ENCODE measurements at places on chromosomes 5 and 9. TPM values are rescaled to one million over a fixed set of nuclear protein-coding genes. Genes with fewer than 3 reads are reported as not detected.

DNA sequence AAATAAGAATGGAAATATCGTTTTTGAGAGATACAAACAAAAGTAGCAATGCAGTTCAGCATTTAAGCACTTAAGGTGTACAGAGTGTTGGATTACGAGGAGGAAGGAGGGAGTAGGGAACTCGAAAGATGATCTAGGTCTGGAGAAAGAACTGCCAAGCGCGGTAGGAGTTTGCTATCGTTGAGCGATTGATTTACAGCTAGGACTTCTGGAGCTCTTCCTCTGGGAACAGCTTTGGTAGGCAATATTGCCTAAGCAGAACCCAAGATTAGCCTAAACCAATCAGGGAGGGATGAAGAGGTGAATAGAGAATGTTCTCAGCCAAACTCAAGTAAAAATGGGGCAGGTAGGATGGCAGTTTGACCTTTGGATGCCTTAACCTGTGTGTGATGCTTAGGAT lies 965 bp downstream of the CLTA start:
- no peak for DNase-seq

- no peak for DNase-seq
These were observed 395.4 kb upstream of the WWC1 start for GRCh38 chr5:167895899-167896659.

GRCh38 chr9:14027116-14027800 lies 286.7 kb downstream of the NFIB start:
- DNase-seq, result no peak

DNA sequence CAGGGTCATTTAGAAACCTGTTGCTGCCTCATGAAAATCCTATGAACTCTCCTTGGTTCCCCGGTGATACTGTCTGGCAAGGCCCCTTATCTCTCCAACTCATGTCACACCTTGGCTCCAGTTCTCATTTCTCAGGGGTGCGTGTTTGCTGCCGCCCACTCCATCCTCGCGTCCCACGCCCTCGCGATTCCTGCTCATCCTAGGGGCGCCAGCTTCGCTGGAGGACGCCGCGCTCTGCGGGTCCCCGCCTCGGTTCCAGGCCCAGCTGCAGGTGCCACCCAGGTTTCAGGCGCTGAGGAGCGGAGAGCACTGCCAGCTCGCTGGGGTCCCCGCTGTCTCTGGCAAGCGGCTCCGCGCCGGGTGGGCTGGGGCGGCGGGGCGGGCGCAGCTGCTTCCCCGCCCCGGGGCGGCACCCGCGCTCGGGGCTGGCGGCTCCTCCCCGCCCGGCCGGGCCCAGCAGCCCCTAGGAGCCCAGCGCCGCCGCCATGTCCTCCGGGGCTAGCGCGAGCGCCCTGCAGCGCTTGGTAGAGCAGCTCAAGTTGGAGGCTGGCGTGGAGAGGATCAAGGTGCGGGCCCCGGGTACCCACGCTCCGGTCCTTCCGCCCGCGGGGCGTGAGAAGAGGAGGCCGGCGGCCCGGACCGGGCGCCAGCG lies at the start of gene GNG10:
GNG10 (plus strand) TSS at position 456 of the 652 bp plus-strand sequence; CDS start at position 486, 30 bp downstream.
- peak; percentile 76 for DNase-seq

- DNase-seq, result no peak
These were observed 242.3 kb upstream of the PTGER4 start for GRCh38 chr5:40437452-40437861.

DNA sequence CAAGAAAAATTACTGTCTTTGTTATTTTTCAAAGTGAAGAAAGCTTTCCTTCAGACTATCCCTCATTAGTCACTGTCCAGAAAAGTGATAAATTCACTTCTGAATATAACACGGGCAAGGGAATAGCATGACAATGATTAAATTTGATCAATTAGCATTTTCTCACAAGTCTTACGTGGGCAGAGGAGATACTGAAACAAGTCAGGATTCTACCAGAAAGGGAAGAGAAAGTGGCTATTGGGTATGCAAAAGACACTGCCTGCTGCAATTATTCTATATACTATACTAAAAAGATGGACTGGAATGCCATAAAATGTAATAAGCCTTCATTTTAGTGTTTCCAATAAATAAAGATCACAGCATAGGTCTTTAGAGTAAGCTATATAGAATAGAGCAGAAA lies 7.4 kb downstream of the COX7C start:
- DNase-seq, result no peak

GRCh38 chr5:172411484-172412072 lies 42.7 kb downstream of the SH3PXD2B start:
- DNase-seq, result no peak

DNA sequence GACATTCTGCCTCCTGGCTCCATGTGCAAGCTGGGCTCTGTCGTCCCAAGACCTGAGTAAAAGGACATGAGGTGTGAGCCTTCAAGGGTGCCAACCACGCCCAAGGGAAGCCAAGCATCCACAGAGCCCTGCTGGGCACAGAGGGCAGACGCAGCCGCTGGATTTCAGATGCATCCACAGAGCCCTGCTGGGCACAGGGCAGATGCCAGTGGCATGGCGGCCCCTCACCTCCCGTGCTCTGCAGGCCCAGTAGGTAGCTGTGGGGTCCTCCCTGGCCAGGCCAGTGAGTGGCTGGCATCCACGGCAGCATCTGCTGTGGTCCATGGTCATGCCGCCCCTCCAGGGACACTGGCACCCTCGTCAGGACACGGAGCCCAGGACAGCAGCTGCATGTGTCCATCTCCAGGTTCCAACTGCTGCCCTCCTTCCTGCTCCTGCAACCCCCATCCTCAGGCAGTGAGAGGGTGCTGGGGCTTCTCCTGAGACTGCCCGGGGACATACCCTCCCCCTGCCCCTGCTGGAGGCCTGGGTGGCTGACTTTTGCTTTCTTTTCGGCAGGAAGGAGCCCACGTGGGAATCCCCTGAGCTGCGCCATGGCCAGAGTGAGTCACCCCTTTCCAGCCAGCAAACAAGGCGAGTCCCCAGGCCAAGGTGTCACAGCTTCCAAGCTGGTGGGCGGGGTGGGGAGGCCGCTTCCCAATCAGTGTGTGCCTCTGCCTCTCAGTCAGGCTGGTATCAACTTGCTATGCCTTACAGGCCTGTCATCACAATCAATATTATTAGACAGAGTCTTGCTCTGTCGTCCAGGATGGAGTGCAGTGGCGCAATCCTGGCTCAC lies 4.0 kb upstream of the TRAF2 start:
- no peak for DNase-seq

- no peak for DNase-seq
These were observed 16.8 kb downstream of the NCS1 start for GRCh38 chr9:130188860-130189481.

DNA sequence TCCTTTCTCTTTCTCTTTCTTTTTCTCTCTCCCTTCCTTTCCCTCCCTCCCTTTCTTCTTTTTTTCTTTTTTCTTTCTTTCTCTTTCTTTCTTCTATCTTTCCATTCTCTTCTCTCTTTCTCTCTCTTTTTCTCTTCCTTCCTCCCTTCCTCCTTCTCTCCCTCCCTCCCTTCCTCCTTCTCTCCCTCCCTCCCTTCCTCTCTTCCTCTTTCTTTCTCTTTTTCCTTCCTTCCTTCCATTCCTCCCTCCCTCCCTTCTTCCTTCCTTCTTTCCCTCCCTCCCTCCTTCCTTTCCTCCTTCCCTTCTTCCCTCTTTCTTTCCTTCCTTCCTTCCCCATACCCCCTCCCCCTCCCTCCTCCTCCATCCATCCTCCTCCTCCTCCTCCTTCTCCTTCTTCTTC lies 243.3 kb upstream of the CTNND2 start:
- DNase-seq, result no peak

GRCh38 chr5:93632327-93632726 lies 49.3 kb downstream of the NR2F1 start:
- DNase-seq, result no peak

DNA sequence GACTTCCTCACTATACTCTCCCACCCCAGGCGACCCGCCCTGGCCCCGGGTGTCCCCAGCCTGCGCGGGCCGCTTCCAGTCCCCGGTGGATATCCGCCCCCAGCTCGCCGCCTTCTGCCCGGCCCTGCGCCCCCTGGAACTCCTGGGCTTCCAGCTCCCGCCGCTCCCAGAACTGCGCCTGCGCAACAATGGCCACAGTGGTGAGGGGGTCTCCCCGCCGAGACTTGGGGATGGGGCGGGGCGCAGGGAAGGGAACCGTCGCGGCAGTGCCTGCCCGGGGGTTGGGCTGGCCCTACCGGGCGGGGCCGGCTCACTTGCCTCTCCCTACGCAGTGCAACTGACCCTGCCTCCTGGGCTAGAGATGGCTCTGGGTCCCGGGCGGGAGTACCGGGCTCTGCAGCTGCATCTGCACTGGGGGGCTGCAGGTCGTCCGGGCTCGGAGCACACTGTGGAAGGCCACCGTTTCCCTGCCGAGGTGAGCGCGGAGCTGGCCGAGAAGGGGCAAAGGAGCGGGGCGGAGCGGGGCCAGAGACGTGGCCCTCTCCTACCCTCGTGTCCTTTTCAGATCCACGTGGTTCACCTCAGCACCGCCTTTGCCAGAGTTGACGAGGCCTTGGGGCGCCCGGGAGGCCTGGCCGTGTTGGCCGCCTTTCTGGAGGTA lies 2.1 kb downstream of the CA9 start:
- peak; percentile 73 for DNase-seq

GRCh38 chr5:15431923-15432322 lies 68.1 kb upstream of the FBXL7 start:
- DNase-seq, result no peak

DNA sequence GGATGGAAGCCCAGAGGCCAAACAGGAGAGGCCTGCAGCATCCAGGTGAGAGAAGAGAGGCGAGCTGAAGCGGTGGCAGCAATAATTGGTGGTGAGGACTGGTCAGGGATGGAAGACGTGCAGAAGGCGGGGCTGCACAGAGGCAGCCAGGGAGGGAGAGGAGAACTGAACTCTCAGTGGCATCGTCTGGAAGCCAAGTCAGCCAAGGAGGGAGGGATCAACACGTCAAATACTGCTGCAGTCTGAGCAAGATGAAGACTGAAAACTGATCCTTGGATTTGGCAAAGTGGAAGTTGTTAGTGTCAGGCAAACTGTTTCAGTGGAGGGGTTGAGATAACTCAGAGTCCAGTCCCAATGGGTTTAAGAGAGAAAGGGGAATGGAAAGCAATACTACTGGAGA lies 145.4 kb downstream of the CDK5RAP2 start:
- no peak for DNase-seq

DNA sequence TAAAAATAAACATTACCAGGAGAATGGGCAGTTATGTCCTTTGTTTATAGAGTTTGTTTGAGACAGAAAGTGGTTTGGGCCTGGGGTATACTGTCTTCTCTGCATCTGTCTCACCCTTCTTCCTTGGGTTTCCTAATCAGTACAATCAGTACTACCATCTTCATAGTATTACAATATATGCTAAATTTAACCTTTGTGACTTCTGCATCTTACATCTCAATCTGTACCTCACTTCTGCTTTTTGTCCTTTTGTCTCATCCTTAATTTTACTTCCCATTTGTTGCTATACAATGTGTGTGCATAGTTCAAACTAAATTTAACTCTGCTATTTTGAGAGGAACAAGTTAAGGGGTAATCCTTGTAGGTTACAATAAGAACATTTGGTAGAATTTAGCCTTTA lies 19.6 kb downstream of the FBXO38 start:
- DNase-seq, result no peak

- no peak for DNase-seq
These were observed 3.4 kb upstream of the GAPVD1 start for GRCh38 chr9:125258160-125258785.

DNA sequence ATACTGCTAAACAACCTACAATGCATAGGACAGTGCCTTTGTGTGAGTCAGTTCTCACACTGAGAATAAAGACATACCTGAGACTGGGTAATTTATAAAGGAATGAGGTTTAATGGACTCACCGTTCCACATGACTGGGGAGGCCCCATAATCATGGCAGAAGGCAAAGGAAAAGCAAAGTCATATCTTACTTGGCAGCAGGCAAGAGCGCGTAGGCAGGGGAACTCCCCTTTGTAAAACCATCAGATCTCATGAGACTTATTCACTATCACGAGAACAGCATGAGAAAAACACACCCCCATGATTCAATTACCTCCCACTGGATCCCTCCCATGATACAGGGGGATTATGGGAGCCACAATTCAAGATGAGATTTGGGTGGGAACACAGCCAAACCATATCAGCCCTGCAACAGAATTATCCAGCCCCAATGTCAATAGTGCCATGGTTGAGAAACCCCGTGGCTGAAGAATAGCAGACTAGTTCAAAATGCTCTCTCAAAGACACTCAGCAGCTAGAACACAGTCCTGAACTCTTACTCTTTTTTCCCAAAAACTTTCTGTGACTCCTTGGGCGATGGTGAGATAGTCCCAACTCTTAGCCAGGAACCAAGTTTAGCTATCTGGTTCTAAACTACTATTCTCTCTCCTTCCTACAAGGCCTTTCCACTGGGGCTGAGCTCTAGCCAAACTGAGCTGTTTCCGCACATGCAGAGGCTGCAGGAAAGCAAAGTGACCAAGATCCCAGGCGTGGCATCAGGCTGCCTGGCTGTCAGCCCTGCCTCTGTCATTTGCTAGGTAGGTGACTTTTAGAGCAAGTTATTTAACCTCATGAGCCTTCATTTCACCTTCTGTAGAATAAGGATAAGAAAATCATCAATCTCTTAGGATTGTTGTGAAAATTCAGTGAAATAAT lies 21.7 kb downstream of the FAT2 start:
- DNase-seq, result no peak

- DNase-seq, result no peak
These were observed 13.9 kb downstream of the SUSD3 start for GRCh38 chr9:93072383-93072795.

DNA sequence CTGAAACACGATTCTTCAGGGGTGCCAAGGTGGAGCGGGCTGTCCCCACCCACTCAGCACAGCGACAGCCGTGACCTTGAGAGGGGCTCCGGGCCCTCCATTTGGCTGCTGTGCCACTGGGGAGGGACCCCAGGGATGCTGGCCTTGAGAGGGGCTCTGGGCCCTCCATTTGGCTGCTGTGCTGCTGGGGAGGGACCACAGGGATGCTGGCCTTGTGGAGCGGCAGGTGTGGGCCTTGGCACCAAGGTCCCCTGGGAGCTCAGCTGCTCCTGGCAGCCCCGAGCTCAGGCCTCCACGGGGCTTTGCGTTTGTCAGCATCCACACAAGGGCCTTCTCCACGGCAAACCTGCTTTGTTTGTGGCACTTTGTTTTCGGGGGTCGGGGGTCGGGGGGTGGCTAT lies 137.6 kb upstream of the LPCAT1 start:
- DNase-seq, result no peak

- no peak for DNase-seq
These were observed 66.4 kb downstream of the PIK3R1 start for GRCh38 chr5:68282001-68282400.

- DNase-seq, result no peak
These were observed 98.3 kb upstream of the CDKN2B start for GRCh38 chr9:22107202-22108045.

DNA sequence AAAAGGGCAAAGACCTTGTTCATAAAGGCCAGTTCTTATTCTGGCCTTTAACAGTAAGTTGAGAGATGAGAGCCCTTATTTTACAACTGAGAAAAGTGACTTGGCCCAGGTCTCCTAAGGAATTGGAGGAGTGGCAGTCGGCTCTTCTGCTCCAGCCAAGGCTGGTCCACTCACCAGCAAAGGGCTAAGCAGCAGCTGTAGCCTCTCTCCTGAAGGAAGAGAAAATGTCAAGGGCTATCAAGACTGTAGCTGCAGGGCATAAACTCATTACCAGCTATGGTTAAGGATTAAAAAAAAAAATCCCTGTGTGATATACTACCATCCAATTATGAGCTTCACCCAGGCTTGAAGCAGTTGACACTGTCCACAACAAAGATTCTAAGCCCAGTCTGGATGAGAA lies 138.6 kb upstream of the RAD23B start:
- DNase-seq, result no peak

DRD1 gene
- total RNA-seq, result 0.89 TPM

OTP gene
- total RNA-seq, result not detected

RECK gene
- total RNA-seq, result 24.0 TPM

SPINK4 gene
- total RNA-seq, result not detected

HSD17B3 gene
- total RNA-seq, result 4.5 TPM

FIBCD1 gene
- total RNA-seq, result not detected

LPAR1 gene
- total RNA-seq, result 170 TPM

C9 gene
- not detected for total RNA-seq

PTGR1 gene
- 43.5 TPM for total RNA-seq

Data from sciatic nerve (tissue), 2 donors.